ENCODE measurements at places on chromosomes 4 and X. TPM values are rescaled to one million over a fixed set of nuclear protein-coding genes. Genes with fewer than 3 reads are reported as not detected.

DNA sequence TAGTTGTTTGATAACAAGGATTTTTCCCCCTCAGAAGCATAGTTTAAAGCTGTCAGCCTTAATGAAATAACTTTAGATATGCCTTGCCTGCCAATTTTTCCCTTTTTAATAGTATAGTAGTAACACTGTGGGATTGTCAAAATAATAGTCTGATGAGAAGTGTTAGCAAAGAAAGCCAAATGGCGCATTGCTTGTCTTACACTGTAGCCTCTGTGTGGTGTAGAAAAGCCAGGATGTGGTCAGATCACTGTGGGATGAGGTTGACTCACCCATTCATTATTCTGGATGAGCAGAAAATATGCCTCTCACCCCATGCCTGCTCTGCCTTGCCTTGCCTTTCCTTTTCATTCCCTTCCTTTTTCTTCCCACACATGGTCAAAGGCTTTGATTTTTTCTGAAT lies 257.8 kb upstream of the NRK start:
- DNase-seq = no peak

DNA sequence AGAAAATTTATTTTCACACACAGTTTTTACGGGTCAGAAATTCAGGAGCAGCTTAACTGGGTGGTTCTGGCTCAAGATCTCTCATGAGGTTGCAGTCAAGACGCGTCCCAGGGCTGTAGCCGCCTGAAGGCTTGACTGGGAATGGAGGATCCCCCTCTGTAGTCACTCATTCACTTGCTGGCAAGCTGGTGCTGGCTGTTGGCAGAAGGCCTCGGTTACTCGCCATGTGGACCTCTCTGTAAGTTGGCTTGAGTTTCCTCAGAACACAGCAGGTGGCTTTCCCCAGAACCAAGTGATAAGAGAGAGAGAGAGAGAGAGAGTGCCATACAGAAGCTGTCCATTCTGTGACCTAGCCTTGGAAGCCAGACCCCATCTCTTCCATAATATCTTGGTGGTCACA lies 132.8 kb downstream of the DCLK2 start:
- no peak for DNase-seq

The ZNF630 gene
- 3.4 TPM for polyA plus RNA-seq

DNA sequence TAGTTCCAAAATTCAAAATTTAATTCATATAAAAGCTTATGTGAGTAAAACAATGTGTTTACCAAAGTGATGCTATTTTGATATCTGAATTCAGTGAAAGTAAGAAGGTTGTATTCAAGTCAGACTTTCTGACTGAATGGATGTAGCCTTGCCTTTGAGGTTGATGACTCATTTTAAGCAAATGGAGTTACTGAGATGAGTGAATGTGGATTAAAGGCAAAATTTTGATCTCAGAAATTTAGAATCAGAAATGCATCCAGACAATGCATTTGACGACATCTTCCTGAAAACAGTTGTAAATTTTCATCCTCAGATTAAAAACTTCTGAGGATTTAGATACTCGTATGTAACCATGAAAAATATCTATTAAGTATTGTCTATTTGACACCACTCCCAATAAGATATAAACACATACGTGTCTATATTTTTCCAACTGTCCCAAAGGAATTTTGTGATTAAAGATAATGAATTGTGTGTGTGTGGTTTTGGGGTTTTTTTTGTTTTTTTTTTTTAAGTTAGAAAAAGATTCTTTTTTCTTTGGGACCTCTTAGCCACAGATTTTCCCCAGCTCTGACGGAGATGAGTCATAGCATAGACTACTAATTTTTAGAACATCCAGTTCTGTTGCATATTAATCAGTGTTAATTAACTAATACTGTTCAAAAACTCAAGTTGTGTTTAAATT lies 34.4 kb downstream of the NFKB1 start:
- DNase-seq = no peak

GRCh38 chrX:115958687-115959359 lies 211.7 kb upstream of the AGTR2 start:
- no peak for DNase-seq

The PHKA1 gene
- 5.6 TPM for polyA plus RNA-seq

The GAGE12C gene
- not detected for polyA plus RNA-seq

The MAGEA2 gene
- not detected for polyA plus RNA-seq

DNA sequence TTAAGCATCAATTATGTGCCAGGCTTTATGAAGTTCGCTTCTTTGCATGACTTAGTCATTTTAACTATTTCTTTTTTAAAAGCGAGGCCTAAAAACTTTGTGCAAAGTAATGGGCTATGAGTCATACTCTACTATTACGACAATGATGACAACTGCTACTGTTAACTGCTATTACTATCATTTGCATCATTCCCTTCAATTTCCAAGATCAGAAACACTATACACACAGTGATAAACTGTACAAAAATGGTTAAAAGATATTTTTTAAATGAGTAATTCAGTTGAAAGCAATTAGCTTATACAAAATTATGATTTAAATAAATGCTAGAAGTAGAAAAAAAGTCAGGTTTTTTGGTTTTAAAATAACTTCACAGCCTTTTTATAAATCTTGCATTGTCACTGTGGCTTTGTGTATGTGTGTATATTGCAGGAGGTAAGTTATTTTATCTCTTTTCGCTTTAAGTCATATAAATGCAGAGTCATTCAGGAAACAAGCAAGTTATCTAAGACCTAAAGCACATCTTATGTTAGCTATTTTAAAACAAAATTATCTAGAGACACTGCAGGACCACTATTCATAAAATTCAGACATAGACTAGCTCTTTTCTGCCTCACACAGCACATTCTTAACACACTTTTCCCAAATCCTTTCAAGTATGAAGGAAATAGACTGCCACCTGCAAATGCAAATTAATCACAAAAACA lies 18.5 kb upstream of the CXCL3 start:
- DNase-seq = no peak

GRCh38 chrX:39175418-39176057 lies 374.3 kb downstream of the MID1IP1 start:
- DNase-seq = no peak

The PRRG3 gene
- polyA plus RNA-seq = 8.8 TPM

- DNase-seq = no peak
These were observed 30.4 kb downstream of the FAM149A start for GRCh38 chr4:186134861-186135260.

Measured in right renal pelvis (tissue), 4 donors.